ENCODE measurements at places on chromosomes 16 and 17.

DNA sequence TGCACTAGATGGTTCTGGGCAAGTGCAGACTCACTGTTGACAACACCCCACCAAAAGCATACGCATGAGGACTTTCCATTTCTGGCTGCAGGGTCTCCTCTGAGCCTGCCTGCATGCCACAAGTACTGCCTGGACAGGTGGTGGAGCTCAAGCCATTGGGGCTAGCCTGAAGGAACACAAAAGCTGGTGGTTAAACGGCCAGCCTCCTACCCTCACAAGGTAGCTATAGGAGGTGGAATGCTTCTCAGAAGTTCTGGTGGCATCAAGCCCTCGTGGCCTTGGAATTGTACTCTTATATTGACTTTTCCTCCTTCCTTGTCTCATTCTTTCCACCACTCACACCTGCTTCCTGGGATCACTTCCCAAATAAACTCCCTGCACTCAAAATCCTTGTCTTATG lies 56.6 kb upstream of the BCAR1 start:
- no peak for DNase-seq

DNA sequence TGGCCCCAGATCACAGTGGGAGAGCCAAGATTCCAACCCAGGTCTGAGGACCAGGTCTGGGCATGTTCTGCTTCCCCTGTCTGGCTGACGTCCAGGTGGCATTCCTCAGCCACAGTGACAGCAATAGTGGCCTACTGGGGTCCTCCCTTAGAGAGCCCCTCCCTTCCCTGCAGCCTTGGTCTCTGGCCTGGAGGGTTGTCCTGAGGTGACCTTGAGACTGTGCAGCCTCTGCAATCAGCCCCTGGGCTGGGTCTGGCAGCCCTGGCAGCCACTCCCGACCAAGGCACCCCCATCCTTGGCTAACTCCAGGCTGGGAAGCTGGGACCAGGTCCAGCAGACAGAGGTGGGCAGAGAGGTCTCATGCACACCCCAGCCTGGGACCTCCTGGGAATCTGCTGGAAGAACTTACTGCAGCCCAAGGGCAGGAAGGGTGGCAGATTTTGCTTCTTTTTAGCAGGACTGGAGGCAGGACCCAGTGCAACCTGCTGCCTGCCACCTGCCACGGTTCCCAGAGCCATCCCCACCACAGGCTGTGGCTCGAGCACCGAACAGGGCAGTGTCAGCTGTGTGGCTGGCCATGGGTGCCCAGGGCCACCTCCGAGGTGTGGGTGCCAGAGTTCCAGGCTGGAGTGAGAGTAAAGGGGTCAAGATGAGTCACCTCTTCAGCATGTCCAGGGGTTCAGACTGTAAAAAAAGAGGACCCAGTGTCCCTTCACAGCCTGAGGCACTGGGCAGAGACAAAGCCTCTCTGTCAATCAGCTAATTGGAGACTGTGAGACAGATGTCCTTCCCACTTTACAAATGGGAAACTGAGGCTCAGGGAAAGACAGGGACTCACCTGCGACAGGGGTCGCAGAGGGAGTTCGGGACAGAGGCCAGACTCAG lies 12.6 kb downstream of the GRB7 start:
- DNase-seq, result no peak

GRCh38 chr16:4420505-4421105 lies 4.2 kb upstream of the CORO7 start:
- DNase-seq, result no peak

DNA sequence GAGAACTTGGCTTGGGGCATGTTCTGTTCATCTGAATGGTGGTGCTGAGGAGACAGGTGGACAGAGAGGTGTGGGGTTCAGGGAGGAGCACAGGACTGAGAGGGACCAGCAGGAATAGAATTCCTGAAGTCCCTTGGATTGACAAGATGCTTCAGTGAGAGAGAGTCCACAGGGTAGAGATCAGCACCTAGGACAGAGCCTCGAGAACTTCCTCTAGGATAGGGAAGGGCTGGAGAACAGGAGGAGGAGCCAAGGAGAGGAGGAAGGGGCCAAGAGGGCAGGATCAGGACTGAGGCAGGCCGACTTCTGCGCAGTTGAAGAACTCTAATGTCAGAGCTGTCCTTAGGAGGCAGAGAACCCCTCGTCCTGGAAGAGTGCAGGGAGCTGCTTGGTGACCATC lies 138.4 kb downstream of the PRKCB start:
- DNase-seq, result no peak

GRCh38 chr17:62824290-62825131 lies 16.4 kb upstream of the MARCHF10 start:
- DNase-seq, result no peak

DNA sequence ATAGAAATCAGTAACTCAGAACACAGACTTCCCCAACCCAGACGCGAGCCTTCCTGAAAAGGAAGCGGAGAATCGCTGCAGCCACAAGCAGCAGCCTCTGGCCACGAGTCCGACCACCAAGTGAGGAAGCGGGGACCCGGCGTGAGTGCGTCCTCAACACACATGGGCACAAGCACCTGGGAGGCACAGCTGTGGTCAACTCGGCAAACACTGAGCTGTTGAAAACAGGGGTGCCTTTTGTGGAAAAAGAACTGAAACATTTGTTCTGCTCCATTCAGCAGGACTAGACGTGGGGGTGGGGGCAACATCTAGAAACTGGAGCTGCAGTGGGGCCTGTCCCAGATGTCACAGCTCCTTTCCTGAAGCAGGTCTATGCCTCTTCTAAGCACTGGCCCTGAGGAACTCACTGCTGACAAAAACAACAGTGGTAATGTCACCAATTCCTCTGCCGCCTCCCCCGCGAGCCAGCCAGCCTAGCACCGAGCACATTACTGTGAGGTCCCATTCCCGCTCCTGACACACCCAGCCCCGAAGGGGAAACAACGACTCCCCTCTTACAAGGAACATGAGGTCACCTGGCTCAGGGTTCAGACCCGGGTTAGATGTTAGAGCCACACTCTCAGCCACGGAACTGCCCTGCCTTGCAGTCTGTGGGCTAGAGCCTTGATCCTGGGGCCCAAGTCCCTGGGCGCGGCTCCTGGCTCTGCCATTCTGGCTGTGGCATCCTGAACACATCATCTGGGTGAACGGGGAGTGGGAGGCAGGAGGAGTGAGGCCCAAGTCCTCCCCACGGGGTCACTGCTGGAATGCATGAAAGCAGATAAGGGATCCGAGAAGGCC lies 29.0 kb downstream of the KDM8 start:
- DNase-seq, result no peak

- no peak for DNase-seq
These were observed 3.4 kb upstream of the NLRC5 start for GRCh38 chr16:56985962-56986360.

DNA sequence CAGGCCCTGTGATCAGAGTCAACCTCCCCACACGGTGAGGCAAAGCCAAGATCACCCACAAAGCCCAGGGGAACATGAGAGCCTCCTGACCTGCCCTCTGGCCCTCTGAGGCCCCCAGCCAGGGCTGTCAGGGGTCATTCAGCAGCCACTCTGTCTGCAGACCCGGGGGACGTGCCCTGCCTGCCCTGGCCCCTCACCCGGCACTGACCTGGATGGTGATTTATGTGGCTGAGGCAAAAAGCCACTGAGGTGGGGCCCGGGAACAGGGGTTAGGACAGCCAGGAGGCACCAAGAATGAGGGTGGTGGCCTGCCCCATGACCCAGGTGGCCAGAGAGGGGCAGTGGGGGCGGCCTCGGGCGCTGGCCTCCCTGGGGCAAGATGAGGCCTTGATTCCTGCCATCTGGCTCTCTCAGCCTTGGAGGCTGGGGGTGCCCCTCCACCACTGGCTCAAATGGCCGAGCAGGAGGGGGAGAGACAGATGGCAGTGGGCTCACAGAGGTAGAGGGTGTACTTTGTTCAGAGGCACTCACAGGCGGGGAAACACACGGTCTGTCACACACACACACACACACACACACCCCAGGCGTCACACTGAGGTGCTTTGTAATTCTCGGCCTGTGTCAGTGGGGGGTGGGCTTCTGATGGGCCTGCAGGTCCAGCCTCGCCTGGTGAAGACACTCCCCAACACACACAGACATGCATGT lies 174.0 kb upstream of the GSE1 start:
- no peak for DNase-seq

DNA sequence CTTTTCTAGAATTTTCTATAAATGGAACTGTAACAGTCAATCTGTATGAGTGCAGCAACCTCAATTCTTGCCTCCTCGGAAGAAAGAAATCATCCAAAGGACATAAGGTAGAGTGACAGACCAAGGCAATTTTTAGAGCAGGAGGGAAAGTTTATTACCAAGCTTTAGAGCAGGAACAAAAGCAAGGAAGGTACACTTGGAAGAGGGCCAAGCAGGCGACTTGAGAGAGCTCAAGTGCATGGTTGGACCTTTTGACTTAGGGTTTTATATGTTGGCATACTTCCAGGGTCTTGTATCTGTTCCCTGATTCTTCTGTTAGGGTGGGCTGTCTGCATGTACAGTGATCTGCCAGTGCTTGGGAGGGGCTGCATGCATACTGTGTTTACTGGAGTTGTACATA lies 50.3 kb downstream of the SCNN1G start:
- DNase-seq, result no peak

DNA sequence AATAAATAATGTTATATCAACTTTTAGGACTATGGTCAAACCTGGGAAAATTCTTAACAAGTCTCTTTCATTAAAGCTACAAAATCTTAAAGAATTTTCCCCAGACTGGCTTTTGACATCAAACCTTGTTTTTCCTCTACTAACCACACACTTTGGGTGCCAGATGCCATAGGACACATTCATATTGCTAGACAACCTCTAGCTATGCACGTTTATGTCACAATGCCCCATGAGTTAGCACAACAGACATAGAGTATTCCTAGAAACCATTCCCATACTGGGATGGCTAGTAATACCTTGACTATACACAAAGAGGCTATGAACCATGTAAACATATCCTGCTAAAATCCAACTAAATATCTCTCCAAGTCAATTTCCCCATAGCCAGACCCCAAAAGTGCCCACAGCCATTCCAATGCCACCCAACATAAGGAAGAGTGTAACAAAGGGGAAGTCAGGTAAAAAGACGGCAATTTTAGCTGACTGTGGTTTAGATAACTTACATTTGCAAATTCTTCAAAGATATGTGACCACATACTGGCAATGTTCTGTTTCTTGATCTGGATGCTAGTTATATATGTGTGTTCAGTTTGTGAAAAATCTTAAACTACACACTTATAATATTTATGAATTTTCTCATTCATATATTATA lies 23.4 kb downstream of the SMURF2 start:
- no peak for DNase-seq

DNA sequence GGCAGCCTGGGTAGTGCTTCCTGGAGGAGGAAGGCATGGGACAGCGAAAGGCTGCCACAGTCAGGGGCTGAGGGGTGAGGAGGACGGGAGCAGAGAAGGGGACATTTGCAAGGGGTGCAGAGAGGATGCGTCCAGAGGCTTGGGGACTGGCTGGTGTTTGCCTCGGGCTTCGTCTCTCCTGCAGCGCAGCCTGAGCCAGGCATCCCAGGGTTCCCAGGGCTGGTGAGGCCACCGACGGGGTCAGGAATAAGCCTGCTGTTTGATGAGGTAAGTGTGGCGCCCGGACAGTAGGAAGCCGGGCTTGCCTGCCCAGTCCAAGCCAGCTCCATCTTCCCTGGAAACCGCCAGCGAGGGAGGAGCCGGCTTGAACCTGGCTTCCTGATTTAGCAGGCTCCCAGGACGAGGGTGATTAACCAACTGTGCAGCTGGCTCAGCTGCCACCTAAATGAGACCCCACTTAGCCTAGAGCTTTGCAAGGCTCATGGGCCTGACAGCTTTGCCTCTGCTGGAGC lies 47.8 kb downstream of the PITPNM3 start:
- DNase-seq, result no peak

DNA sequence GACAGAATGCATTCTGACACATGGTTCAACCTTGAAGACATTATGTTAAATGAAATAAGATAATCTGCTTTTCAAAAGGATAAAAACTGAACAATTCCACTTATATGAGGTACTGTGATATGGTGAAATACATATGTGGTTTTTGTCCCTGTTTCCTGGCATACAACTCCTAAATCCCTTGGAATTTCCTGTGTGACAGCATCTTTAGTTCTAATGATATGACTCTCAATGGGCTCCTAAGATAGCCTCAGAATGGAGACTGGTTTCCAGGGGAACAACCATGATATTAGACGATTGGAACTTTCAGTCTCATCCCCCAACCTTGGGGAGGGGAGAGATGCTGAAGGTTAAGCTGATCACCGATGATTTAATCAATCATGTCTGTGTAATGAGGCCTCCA lies 37.7 kb upstream of the PHLPP2 start:
- DNase-seq, result no peak

GRCh38 chr16:4194661-4195060 lies 47.2 kb downstream of the SRL start:
- DNase-seq, result no peak

DNA sequence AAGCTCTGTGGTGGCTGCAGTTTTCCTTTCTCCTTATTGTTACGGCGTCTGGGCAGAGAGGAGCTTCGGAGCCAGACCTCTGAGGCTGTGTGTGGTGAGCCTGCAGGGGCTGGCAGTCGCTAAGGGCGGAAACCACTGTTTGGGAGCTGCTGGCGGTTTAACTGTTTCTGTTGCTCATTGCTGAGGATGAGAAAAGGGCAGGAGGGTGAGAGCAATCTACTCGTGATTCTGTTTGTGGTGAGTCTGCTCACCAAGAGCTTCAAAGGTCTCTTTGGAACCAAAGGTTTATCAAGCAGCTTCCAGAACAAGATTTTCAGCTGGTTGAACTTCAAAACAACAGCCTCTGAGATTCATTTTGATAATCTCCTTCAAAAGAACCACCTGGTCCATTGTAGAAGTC lies 143.9 kb downstream of the ANKFN1 start:
- no peak for DNase-seq
